Sciatic nerve (tissue), 2 donors: ENCODE measurements at places on chromosomes 2 and 18. TPM values are rescaled to one million over a fixed set of nuclear protein-coding genes. Genes with fewer than 3 reads are reported as not detected.

DNA sequence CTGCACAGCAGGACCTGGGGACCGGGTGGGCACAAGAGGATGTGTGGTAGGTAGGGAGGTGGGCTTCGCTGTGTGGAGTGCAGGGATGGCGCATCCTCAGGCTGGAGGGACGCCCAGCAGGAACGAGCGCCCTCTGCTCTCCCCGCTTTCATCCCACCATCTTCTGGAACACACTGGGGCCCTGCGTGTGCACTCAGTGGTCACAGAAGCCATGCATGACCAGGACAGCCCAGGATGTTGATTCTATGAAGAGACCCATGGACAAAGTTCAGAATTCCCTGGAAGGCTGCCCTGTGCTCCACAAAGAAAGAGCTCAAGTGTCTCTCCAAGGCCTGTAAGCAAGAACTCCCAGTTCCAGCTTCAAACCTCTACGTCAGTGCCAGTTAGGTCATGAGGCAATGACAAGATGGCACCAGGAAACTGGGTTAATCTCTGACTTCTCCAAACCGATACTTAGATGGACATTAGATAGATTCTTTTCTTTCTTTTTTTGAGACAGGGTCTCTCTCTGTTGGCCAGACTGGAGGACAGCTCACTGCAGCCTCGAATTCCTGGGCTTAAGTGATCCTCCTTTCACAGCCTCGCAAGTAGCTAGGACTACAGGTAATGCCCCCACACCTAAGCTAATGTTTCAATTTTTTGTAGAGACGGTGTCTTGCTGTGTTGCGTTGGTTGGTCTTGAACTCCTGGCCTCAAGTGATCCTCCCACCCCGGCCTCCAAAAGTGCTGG, 3.4 kb downstream of the SLC66A2 start:
- DNase-seq, result peak; percentile 52

DNA sequence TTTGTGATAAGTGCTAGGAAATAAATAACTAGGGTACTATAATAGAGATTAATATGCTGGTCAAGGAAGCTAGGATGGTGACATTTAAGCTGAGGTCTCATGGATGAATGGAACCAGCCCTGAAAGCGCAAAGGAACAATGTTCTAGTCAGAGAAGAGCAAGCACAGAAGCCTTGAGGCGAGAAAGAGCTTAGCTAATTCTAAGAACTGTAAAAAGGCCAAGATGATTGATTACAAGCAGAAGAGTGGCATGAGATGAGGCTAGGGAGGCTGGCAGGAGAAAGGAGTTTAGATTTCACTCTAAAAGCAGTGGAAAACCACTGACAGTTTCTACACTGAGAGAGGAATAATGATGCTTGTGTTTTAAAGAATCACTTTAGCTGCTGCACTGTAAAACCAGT, 3.4 kb upstream of the YIPF4 start:
- no peak for DNase-seq

- peak; percentile 33 for DNase-seq
Observed at GRCh38 chr18:79784965-79785770, 12.6 kb upstream of the KCNG2 start.

- DNase-seq, result no peak
Observed at GRCh38 chr2:240722796-240723735, 31.4 kb downstream of the AQP12A start.

GRCh38 chr2:37149626-37150322, 7.0 kb downstream of the EIF2AK2 start:
- DNase-seq, result no peak

STK17B gene
- total RNA-seq, result 32.6 TPM

- DNase-seq, result no peak
Observed at GRCh38 chr2:47254464-47254863, 99.4 kb upstream of the STPG4 start.

- DNase-seq, result no peak
Observed at GRCh38 chr18:853471-853870, 41.4 kb upstream of the YES1 start.
